ENCODE measurements at places on chromosomes 2 and 18.

GRCh38 chr18:3448838-3449511 lies 997 bp upstream of the TGIF1 start:
- DNase-seq, result peak; percentile 98

DNA sequence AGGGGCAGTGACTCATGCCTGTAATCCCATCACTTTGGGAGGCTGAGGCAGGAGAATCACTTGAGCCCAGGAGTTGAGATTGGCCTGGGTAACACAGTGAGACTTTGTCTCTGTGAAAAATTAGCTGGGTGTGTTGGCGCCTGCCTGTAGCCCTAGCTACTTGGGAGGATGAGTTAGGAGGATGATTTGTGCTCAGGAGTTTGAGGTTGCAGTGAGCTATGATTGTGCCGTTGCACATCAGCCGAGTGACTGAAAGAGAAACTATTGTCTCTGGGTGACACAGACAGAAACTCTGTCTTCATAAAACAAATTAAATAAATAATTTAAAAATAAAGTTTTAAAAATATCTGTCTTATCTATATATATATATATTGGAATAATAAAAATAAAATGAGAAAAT lies 1844.6 kb upstream of the PIK3C3 start:
- no peak for DNase-seq

DNA sequence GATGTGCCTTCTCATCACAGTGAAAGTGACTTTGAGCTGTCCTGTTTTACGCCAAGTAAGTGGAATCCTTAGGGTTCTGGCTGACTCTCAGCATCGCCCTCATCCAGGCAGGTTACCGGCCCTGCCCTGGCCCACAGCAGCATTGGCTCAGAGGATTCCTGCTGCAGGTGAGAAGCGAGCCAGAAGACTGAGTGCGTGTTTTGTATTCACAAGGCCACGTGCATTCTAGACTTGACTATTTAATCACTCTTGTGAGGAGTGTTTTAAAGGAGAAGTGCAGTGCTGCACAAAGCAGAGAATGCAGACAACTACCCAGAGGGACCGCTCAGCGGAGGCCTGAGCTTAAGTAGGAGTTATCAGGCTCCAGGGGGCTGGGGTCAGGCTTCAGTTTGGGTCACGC lies 48.3 kb downstream of the LAMA3 start:
- no peak for DNase-seq

- peak; percentile 74 for DNase-seq
These were observed 104.0 kb downstream of the COBLL1 start for GRCh38 chr2:164737612-164738081.

- no peak for DNase-seq
These were observed 1004.1 kb upstream of the NRXN1 start for GRCh38 chr2:52036024-52036423.

DNA sequence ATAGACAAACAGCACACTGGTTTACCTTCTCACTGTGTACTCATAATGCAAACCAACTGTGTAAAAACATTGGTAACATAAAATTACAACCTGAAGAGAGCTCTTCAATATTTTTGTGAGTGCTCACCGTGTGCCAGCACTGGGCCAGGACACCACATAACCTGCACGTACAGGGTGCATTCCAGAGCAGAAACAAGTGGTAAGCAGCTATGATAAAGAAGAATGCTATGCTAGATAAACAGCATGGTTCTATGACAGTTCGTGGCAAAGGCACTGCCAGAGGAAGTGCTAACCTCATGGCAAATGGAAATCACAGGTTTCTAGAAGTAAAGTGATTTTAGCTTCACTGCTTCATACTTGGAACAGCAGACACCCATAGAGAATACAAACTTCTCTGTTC lies 343.5 kb downstream of the MTX2 start:
- DNase-seq, result no peak

DNA sequence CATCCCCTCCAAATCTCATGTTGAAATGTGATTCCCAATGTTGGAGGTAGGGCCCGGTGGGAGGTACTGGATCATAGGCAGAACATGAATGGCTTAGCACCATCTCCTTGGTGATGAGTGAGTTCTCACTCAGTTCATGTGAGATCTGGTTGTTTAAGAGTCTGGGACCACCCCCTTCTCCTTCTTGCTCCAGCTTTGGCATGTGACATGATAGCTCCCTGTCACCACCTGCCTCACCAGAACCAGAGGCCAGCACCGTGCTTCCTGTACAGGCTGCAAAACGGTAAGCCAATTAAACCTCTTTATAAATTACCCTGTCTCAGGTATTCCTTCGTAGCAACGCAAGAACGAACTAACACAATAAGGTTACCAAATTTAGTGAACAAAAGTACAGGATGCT lies 95.4 kb downstream of the ZBTB7C start:
- no peak for DNase-seq

GRCh38 chr18:37566479-37567060 lies 972 bp upstream of the CELF4 start:
- no peak for DNase-seq

GRCh38 chr2:132549935-132550670 lies 119.9 kb downstream of the LYPD1 start:
- DNase-seq, result no peak

GRCh38 chr2:7480431-7480830 lies 563.2 kb downstream of the RNF144A start:
- no peak for DNase-seq

DNA sequence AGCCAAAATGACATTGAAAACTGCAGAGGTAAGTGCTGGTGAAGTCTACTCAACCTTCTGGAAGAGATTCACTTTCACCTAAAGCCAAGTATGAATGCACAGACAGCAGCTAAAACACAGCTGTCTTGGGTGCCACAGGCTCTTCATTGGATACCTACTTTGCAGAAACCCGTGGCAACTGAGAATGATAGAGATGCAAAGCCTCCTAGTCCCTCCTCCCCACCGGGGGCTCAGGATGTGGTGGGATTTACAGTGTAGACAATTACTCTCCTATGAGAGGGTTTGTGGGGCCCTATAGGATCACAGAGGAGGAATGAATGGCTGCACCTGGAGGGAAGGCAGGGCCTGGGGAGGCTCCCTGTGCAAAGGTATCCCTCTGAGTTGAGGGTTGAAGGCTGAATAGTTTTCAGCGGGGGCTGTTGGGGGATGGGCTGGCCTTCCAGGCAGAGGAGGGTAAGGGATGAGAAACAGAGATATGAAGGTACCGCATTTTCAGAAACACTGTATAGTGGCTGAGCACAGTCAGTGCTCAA lies 131.6 kb downstream of the RNF144A start:
- DNase-seq, result no peak

- peak; percentile 2 for DNase-seq
These were observed 515.8 kb downstream of the GALR1 start for GRCh38 chr18:77765468-77765867.

DNA sequence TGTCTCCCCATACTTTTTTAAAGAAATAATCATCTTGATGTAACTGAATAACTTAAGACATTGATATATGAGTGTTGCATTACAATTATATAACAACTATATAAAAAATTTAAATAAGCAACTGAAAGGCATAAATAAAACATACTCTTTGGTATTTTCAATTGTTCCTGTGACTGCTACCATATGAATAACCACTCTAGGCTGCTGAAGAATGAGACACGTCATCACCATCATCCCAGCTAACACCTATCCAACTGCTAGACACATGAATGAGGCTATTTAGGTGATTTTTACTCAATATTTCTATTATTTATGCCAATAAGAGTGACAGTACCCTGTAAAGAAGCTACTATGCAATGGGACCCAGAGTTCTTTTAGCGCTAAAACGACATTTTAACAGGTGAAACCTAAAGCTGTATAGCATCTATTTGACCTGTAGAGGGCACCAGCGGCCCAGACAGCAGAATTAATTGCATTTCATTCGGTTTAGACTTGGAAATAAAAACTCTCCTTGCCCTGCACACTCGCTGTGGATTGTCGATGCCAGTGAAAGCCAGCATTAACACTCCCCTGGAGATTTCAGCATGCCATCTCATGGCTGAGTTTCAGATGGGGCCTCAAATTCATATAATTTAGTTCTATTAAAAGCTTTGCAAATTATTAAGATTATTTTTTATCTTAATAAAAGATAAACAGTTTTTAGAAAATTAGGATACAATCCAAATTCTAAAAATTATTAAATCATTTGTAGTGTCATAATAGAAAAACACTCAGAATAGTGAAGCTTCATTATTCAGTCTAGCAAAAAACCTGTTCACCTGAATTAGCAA lies 89.4 kb upstream of the MAP2 start:
- DNase-seq, result peak; percentile 83

- DNase-seq, result no peak
These were observed 510.9 kb downstream of the PARD3B start for GRCh38 chr2:205056151-205056561.

- DNase-seq, result no peak
These were observed 47.2 kb downstream of the METTL8 start for GRCh38 chr2:171386627-171387026.

DNA sequence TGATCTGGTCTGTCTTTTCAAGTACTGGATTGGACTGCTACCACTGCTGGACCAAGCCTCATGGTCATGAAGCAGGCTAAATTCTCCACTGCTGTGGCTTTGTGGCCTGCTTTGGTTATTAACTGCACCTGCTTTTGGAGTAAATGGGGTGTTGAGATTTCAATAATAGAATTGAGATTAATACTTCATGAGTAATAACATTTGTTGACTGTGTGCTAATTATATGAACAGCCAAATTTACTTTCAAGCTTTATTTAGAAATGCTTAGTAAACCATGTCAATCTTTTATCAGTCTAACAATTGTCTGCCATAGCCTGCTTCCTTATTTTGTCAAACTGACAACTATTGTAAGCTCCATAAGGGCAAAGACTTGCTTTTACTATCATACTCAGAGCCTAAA lies 27.4 kb upstream of the MTIF2 start:
- DNase-seq, result no peak

DNA sequence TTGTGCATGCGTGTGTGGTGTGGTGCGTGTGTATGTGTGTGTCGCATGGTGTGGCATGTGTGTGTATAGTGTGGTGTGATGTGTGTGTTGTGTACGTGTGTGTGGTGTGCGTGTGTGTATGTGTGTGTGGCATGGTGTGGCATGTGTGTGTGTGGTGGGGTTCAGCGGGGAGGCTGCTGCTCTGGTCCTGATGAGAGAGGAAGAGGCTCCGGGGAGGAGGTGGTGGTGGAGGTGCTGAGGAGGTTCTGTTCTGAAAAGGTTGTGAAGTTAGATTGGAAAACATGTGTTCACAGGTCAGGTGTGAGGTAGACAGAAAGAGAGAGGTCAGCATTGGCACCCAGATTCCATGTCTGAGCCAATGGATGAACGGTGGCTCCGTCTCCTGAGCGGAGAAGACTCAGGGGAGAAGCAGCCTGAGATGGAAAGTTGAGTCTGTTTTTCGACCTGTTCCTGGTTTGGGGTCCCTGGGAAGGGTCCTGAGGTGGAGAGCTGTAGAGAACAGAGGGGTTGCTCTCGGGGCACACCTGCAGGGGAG lies 67.2 kb upstream of the HDAC4 start:
- DNase-seq, result no peak

DNA sequence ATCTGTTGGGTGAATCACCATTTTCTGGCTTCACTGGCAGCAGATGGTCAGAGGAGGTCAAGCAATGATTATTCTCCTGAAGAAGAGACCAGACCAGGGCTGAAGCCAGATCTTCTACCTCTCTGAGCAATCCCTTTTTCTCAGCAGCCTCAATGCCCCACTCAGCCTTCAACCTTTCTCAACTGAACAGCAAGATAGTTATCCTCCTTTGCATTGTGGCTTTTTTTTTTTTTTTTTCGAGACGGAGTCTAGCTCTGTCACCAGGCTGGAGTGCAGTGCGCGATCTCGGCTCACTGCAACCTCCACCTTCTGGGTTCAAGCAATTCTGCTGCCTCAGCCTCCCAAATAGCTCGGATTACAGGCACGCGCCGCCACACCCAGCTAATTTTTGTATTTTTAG lies 50.5 kb downstream of the ZFP36L2 start:
- no peak for DNase-seq

- DNase-seq, result peak; percentile 82
These were observed 30.5 kb downstream of the HPCAL1 start for GRCh38 chr2:10333247-10333613.

DNA sequence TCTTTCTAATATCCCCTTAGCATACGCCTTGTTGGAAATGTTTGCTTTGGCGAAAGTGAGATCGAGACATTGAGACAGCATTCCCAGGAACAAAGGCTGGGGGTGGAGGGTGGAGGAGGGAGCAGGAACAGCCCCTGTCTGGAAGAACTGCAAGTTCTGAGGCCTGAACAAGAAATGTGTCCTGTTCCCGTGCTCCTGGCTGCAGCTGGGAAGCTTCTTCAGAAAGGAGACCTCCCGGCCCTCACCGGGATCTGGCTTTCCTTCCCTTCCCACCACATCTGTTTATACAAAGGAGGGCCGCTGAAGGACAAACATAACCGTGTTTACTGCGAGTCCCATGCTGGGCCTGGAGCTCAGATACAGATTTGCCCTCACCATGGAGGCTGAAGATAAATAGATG lies 35.9 kb downstream of the AFF3 start:
- DNase-seq, result no peak

GRCh38 chr18:49225160-49225559 lies 235.3 kb downstream of the DYM start:
- no peak for DNase-seq

- DNase-seq, result no peak
These were observed 397.9 kb downstream of the MEIS1 start for GRCh38 chr2:66832646-66833435.

DNA sequence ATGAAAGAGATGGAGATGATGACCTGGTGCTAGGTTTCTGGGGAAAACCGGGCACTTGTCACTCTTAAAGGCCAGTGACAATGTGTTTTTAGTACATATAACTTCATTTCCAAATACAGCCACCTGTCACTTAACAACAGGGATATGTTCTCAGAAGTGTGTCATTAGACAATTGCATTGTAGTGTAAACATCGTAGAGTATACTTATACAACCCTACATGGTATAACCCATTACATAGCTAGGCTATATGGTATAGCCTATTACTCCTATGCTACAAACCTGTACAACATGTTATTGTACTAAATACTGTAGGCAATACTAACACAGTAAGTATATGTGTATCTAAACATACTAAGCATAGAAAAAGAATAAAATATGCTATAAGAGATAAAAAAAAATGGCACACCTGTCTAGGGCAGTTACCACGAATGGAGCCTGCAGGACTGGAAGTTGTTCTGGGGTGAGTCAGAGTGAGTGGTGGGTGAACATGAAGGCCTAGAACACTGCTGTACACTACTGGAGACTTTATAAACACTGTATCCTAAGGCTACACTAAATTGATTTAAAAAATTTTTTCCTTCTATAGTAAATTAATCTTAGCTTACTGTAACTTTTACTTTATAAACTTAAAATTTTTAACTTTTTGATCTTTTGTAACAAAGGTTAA lies 123.2 kb downstream of the THADA start:
- DNase-seq, result no peak
